GM23338 (cell line): ENCODE measurements at places on chromosomes 1 and 21. TPM values are rescaled to one million over a fixed set of nuclear protein-coding genes. Genes with fewer than 3 reads are reported as not detected.

DNA sequence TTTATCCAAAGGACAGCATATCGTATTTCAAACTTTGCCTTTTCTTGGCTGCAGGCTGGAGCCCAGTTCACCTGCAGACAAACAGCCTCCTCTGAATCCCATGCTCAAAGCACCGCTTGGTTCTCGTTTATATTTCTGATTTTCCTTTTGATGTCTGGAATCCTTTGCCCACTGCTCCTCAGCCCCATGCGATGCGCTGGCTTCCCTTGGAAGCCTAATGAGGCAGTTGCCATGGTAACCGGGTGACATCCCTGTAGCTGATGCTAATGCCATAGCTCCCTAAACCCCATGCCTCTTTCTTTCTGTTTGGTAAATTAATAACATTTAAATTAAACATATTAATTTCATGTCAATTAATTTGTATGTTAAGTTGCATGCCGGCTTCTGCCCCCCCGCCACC, 327.1 kb downstream of the PRDM2 start:
- DNase-seq, result peak; percentile 69

DNA sequence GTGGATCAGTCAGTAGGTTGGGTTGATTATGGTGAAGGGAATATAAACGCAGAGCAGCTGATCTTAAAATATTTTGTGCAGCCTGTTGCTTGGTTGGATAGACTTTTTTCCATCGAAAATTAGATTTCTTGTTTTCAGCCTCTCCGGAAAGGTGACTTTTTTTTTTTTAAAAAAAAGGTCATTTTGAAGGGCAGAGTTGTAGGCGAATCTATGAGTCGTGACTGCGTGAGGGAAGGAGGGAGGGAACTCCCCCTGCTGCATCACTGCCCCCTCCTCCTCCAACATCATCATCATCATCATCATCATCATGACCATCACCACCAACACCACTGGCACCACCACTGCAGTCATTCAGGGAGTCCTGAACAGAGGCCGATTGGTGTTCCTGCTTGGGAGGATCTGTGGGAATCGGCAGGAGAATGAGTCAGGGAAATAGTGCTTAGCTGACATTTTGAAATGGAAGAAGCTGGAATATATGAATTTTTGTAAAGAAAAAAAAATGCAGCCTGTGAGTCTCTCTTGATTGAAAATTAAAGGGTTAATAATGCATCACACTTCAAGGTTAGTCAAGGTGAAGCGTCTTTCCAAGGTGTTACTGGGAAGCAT, 1.2 kb downstream of the ATP1B1 start:
- DNase-seq, result no peak

- DNase-seq, result no peak
These were observed 1.1 kb downstream of the DENND2D start for GRCh38 chr1:111199329-111199728.

Gene MLLT11
- 10.6 and 11.3 TPM in 2 replicates for total RNA-seq

Gene MROH7
- 0.17 TPM in 1 of 2 replicates, not detected in the other for total RNA-seq

Gene C1orf226
- 7.9 and 12.5 TPM in 2 replicates for total RNA-seq
